T follicular helper cell (primary cell): ENCODE measurements at places on chromosomes 7 and 10.

DNA sequence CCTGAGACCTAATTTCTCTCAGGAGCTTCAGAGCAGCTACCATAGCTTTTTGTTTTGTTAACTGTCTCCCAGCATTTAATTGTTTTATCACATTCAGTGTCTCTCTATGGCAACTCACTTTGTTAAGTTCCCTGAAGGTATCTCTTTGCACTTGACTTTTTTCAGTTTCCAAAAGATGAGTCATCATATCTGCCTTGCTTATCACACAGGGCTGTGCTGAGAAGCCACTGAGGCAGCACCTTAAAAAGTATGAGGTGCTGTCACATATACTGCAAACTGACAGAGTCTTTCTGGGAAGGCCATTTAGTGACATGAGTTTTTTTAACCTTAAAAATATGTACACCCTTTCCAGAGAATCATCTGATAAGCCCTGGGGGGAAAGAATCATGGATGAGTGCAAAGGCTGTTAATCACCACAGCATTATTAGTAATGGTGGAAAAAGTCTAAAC, 56.8 kb downstream of the PPP1R3C start:
- no peak for DNase-seq

GRCh38 chr7:155692317-155692716, 47.9 kb downstream of the RBM33 start:
- DNase-seq: no peak

- DNase-seq: no peak
These were observed 853.5 kb downstream of the KCNMA1 start for GRCh38 chr10:76784076-76784475.

DNA sequence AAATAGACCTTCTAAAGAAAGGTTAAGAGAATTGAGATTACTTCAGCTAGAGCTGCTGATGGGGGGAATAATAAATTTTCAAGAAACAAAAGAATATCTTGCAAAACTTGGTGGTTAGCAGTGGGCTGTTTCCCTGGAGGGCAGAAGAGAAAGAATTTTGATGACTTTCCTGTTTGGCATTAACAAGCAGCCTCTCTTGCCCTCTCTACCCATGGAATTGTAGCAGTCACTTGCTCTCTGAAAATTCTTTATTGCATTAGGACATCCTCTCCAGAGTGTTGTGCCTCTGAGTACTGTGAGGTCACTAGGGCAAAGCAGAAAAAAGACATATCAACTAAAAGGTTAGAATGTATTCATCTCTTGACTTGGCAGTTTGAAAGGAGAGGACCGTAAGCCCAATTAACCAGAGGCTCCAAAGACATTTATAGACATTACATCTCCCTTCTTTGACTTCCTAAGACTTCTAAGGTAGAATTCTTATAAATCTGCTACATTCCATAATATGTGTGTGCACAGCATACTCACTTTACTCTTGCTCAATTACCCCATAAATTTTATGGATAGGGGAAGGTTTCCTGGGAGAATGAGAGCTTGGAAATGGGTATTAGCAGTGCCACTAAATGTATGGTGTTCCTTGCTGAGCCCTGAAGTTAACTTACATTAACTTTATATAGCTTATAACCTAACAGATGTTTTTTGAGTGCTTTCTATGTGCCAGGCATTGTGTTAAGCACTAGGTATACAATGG, 215.3 kb downstream of the KIF20B start:
- DNase-seq: no peak

DNA sequence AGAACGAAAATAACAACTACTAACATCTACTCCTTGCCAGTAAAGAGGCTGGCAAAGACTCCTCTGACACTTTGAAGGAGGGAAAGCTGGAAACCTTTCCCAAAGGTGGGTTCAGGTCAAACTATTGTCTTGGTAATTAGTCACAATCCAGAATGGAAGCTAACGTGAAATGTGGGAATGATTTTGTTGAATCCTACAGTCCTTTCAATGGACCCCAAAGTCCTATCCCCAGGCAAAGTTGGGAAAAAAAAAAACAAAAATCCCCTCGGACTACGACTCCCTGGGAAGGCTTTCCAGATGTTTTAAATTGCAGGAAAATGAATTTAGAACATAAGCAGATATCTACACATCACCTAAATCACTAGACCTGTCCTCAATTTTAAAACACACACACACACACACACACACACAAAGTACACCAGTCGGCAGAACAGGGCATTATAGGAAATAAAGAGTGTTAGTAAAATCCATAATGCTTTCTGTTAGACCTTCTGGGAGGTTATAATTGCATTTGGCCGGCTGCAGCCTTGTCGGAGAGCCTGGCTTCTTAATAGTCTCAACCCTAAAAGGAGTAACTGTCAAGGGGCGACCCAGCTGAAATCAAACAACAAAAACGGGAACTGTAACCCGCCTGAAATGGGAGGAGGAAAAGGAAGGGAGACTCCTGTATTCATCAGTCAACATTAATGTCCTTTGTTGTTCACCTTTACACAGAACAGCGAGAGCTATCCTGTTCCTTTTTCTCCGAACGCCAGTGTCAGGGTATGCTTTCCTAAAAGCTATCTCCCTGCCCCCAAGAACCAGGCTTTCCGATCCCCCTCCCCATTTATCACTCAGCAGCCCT, 1.5 kb downstream of the DOCK4 start:
- no peak for DNase-seq
